ENCODE measurements at places on chromosomes 2 and 18. TPM values are rescaled to one million over a fixed set of nuclear protein-coding genes. Genes with fewer than 3 reads are reported as not detected.
A peak's percentile ranks its signal among the peaks of the same experiment; 100 is the strongest.

Gene CRYBA2
- not detected for total RNA-seq

DNA sequence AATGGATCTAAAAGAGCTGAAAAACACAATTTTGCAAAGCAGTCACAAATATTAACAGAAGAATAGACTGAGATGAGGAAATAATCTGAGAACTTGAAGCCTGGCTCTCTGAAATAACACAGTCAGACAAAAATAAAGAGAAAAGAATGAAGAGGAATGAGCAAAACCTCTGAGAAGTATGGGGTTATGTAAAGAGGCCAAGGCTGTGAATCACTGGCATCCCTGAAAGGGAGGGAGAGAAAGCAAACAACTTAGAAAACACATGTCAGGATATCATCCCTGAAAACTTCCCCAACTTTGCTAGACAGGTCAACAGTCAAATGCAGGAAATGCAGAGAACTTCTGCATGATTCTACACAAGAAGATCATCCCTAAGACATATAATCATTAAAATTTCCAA, 73.5 kb upstream of the LHCGR start:
- DNase-seq = no peak

- DNase-seq = peak; percentile 41
Observed at GRCh38 chr2:160493227-160494028, at the start of gene RBMS1. RBMS1 (minus strand) TSS chr2:160493807; CDS start chr2:160493363, 444 bp downstream.

Gene RAB3GAP1
- total RNA-seq = 33.4 TPM

Gene NT5DC4
- not detected for total RNA-seq

- no peak for DNase-seq
Observed at GRCh38 chr2:140882671-140883620, 1247.9 kb downstream of the LRP1B start.

DNA sequence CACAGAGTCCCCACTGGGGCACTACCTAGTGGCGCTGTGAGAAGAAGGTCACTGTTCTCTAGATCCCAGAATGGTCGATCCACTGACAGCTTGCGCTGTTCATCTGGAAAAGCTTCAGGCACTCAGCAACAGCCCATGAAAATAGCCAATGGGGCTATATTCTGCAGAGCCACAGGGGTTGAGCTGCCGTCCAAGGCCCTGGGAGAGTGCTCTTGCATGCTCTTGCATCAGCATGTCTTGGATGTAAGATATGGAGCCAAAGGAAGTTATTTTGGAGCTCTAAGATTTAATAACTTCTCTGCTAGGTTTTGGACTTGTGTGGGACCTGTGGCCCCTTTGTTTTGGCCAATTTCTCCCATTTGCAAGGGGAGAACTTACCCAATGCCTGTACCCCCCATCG, 164.7 kb upstream of the HNMT start:
- DNase-seq = no peak

DNA sequence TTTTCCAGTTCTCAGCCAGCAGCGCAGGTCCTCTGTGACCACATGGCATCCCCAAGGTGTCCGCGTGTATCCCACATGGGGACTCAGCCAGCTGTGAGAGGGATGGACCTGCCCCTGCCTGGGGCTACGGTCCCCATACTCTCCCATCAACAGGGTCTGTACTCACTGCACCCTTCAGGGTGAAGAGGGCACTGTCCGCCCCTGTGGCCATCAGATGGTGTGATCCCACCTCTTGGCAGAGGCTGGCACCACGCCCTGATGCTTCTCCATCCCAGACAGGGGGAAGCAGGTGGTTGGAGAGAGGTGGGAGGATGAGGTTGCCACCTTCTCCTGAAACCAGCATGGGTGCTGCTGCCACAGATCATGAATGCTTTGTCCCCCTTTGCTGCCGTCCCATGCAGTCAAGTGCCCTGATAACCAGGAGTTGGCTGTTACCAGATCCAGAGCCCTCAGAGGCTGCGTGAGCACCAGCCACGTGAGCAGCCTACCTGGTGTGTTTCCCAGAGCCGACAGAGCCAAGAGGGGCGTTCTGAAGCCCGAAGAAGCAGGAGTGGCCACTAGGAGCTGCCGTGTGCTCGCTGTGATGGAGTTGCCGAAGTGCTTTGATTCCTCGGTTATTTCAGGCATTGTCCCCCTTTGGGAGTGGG, 93.9 kb downstream of the SH3RF3 start:
- DNase-seq = no peak

Gene SCYGR7
- total RNA-seq = not detected

- DNase-seq = no peak
Observed at GRCh38 chr2:113907297-113907696, 17.4 kb downstream of the ACTR3 start.

DNA sequence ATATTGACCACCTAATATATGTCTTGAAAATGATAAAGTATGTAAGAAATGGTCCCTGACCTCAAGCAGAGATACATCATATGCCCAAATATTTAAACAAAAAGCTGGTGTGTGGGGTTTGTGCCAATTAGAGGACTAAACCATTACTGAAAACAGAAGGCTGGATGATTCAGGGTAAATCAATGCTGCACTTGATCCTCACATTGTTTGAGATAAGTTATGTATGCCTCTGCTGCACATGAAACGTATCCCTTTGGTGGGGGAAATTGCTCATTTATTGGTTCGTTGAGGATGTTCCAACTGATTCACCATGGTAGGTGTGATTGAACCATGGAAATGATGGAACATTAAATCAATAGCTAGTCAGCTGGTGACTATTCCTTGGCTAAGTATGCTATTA, 24.7 kb upstream of the DARS1 start:
- no peak for DNase-seq

DNA sequence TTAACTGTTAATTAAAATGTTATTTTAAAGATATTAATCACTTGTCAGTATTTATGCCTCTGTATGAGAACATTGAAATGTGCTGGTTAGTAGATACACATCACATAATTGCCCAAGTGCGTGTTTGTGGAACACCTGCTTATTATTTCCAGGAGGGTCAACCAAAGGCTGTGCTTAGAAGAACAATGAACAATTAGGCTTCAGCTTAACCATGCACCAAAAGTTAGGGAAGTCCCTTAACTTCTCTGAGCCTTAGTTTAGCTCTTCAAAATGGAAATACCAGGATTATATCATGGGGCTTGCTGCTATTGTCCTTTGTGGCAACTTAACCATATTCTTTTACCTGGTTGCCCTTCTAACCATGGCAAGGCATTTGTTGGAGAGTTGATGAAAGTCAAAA, 43.0 kb upstream of the PLA2R1 start:
- no peak for DNase-seq

Measured in activated T-cell treated with anti-CD3 and anti-CD28 coated beads, Interleukin-2, amount 50 U/mL, for 4 hours (primary cell).